ENCODE measurements at places on chromosomes 5 and 9.
A peak's percentile ranks its signal among the peaks of the same experiment; 100 is the strongest.

GRCh38 chr9:78158286-78158685 is 77.6 kb upstream of the CEP78 start:
- no peak for DNase-seq

DNA sequence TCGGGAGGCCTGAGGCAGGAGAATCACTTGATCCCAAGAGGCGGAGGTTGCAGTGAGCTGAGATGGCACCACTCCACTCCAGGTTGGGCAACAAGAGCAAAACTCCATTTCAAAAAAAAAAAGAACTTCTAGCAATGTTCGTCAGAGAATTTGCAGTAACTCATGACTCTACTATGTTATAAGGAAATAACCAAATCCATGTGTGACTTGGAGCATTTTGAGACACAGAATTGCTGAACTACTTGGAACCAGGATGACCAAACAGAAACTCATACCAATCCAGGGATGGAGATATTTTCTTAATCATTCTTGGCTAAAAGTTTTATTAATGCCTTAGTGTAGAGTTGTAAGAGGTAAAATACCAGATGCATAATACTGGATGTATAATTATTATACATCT is 99.9 kb upstream of the BNC2 start:
- DNase-seq: no peak

DNA sequence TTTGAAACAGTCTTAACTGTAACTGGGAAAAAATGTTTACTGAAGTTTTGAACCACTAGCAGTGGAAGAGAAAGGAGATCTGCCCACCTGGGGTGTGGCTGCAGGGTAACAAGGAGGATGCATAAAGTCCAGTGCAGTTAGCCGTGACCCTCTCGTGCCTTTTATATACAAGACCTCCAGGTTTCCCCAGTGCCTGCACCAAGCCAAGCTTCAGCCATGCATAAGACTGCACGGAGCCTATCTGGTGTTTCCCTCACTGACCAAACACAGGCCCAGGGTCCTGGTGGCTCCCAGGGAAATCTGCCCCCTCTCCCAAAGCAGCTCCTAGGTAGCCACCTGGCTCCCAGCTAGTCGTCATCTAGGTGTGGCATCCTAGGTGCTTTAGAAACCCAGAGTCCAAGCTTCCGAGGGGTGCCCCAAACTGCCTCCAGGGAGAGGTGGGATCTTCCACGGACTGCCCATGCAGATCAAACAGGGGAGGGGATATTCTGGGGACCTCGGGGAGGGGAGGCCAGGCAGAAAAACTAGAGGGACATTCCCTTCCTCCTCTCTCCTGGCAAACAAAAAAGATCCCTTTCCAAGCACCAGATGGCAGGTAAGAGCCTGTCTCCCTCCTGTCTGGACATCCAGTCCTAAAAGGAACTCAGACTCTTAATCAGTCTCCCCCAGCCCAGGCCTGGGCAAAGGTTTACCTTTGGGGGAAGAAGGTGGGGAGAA is 2.7 kb downstream of the SHB start:
- no peak for DNase-seq

DNA sequence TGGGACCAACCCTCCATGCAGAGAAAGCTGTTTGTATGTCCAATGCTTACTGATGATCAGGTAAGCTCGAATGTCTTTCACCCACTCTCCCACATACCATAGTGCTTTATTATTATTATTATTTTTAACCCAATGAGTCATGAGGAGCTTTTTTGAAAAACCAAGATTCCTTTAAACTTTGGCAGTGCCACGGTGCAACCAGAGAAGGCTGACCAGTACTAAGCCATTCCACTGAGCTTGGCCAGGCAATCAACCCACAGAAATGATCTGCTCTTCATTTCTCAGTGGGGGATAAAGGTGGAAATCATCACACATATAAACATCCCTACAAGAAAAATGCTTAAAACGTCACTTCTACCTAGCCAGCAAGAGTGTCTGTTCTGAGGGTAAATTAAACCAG is 35.5 kb downstream of the JAKMIP2 start:
- no peak for DNase-seq

DNA sequence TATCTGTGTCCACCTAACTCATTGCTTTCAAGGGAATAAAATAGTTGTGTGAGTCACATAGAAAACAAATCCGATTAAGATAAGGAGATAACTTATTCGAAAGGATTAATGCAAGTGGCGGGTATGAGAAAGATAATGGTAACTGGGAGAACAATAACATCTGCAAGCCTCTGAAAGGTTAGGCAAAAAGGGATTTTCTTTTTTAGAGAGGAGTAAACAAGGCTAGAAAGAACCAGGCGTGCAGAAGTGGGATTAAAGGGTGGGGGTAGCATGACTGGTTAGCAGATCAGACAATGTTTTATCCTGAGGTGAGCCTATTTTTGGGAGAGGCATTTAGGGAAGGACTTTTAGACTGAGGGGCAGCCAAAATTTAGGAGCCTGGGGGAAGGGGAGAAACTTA is 34.7 kb upstream of the JMY start:
- DNase-seq: no peak

- no peak for DNase-seq
Observed at GRCh38 chr5:120103495-120103894, 360.6 kb upstream of the PRR16 start.

DNA sequence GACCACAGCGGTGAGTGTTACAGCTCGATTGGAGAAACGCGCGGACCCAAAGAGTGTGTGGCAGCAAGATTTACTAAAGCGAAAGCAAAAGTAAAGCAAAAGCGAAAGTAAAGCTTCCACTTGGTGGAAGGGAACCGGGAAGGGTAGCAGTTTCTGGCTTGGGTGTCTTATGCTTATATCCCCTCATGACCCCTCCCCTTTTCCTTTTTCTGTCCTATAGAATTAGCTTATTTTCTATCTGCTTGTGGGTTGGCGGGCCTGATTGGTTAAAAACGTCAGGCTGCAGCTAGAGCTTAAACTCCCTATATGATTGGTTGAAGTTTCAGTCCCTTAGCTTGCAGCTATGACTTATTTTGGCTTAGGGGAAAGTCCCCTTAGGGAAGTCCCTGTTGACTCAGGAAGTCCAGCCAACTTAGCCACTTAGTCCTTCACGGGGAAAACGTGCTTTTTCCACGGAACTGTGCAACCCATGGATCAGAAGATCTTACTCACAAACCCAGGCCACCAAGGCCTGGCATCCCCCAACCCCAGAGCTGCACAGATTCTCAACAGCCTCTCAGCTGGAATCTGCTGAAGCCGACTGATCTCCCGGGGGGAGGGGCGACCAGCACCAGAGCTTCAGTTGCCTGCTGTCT is 114.2 kb upstream of the ADAMTS16 start:
- no peak for DNase-seq

DNA sequence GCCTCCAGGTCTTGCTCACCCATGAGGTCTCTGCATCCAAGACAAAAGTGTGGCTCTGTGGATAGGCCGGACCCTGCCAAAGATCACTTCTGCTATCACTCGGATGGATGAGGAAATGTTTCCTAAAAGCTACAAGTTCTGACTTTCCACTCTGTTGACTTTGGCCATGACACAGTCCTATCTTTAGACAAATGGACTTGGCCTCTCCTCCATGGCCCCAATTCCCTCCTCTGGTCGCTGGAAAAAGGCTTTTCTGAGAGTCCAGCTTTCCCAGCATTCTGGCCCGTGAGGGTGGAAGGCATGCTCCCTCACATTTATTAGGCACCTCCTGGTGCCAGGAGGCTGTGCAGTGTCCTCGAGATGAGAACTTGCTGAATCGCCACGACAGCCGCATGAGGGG is 83.1 kb downstream of the COL27A1 start:
- no peak for DNase-seq

DNA sequence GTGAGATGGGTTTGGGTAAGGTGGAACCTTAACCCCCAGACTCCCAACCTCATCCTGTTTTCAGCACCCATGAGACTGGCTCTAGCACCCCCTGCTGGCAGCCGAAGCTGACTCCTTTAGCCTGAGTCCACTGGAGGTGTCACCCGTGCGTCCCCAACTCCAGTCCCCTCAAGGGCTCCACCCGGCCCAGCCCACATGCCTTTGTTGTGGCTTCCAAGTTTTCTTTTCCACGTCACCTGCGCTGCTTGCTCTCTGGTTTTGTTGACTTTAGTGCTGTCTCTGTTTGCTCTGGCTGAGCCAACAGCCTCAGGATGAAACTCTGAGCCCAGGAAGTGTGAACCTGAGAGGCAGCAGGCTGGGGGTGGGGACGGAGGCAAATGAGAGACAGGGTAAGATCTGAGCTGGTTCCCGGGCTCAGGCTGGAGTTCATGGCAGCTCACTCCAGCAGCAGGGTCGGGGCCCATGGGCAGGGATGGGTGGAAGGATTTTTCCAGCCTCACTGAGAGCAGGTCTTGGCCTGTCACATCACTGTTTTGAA is 13.2 kb upstream of the AQP7 start:
- peak; percentile 76 for DNase-seq

- peak; percentile 7 for DNase-seq
Observed at GRCh38 chr5:18744441-18744840, 1110.2 kb downstream of the TAF11L14 start.

DNA sequence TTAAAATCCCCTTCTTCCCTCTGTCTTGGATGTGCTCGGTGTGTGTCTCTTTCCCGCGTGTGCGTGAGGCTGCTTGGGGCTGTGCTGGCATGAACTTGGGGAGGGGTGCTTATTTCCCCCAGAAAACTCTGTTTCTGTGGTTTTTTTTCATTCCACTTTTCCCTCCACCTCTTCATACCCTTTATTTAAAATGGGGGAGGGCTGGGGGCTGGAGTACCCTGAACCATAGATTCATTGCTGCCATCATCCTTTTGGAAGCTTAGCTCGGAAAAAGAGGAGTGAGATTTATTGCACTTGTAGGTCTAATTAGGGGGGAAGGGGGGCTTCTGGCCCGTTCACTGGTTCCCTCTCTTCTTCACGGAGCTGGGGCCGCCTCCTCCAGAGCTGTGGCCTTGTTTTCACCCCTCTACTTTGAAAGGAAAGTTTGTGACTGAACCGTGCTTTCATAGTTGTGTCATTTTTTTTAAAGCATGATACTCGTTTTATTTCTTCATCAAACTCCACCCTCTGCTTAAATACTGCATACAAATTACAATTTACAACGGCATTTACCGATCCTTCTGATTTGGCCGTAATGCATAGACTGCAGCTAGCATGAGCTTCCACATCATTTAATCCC is 2.9 kb downstream of the NR2F1 start:
- no peak for DNase-seq

GRCh38 chr5:154221371-154221896 is 30.9 kb downstream of the GALNT10 start:
- peak; percentile 38 for DNase-seq

- DNase-seq: peak; percentile 34
Observed at GRCh38 chr9:111902391-111903139, 6.0 kb downstream of the UGCG start.

DNA sequence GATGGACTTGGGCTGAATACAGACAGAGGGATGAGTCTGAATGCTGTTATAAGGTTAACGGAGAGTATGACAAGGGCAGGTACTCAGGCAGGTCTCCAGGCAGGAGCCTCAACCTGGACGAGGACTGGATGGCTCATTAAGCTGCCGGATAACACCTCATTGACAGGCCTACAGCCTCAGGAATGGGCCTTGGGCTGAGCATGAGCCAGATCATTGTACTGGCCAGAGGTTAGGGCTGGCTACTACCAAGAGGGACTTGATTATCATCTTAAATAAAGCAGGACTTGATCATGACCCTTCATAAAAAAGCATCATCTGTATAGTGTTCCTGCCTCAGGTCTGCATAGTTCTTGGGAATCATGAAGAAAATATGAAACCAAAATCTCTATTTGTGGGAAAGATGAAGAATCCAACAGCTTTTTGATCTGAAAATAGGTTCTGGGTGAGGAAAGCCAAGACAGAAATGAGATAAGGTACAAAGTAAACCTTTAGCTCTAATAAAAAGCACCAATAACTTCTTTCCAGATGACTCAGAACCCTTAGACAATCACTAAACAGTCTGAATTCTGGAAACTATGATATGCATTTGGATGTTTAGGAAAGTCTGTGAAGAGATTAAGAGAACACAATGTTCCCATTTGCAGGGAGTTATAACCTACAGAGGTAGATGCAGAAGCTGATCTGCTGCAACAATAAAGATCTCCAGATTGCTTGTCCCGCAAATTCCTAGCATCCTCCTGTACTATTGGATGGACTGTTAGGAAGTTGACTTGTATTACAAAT is 343.1 kb downstream of the CTNND2 start:
- DNase-seq: no peak

DNA sequence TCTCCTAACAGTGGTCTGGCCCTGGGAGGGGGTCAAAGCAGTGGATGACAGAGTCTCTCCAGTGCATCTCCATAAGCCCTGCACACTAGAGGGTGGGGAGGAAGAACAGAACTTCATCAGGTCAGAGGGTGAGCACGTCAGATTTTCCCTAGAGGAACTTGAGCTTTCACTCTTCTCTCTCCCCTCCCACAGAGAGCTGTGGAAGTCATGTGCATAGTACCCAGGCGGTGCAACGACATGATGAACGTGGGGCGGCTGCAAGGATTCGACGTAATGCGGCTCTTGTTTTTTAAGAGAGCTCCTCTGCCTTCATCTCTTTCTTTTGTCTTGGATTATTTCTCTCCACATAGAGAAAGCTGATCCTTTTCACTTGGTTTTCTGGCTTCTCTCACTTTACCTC is 100.2 kb upstream of the OTULINL start:
- DNase-seq: no peak

DNA sequence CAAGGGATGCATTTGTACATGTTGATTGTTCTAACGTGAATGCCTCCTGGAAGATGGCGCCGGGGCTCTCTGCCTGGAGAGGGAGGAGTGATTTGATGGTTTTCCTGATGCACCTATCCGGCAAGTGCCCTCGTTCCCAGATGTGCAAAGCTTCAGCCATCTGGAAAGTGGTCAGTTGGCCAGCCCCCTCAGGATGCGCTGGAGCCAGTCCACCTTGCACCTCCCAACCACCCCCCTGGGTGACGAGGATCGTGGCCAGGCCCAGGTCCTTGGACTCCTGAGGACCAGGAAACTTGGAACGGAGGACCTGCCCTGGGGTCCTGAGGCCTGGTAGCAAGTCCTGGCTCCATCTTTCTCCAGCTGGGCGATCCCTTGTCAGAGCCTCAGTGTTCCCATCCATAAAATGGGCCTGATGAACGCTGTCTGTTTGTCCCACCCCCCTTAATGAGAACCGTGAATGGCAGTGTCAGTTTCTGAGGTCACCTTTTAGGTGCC is 23.6 kb upstream of the RNU6ATAC start:
- no peak for DNase-seq

GRCh38 chr5:151023047-151023615 is 2.7 kb downstream of the GPX3 start:
- DNase-seq: peak; percentile 91
